ENCODE measurements at places on chromosomes 3 and 15. TPM values are rescaled to one million over a fixed set of nuclear protein-coding genes. Genes with fewer than 3 reads are reported as not detected.

Gene CCK
- 12.5 TPM for total RNA-seq

Gene ERICH6
- total RNA-seq, result not detected

Gene TRAT1
- not detected for total RNA-seq

Gene HTR3C
- total RNA-seq, result not detected

Gene IMPDH2
- total RNA-seq, result 91.1 TPM

Gene LMAN1L
- not detected for total RNA-seq

Gene IDH2
- 164 TPM for total RNA-seq
